ENCODE measurements at places on chromosomes 4 and X.
A peak's percentile ranks its signal among the peaks of the same experiment; 100 is the strongest.

- H3K36me3 ChIP-seq = no peaks in the 10 kb centered on the region
- H3K27ac ChIP-seq = no peak overlapping the region
- no peaks in the 10 kb centered on the region for H3K27me3 ChIP-seq
- H3K4me3 ChIP-seq = no peak overlapping the region
Measured at GRCh38 chrX:10833299-10834169, 213.1 kb upstream of the MID1 start.

GRCh38 chrX:23938690-23939089 lies 30.9 kb downstream of the CXorf58 start:
- no peaks in the 10 kb centered on the region for H3K4me1 ChIP-seq
- no peak overlapping the region for H3K27ac ChIP-seq
- no peak for DNase-seq
- H3K36me3 ChIP-seq = no peaks in the 10 kb centered on the region
- H3K27me3 ChIP-seq = no peaks in the 10 kb centered on the region

- no peak overlapping the region for H3K27ac ChIP-seq
- no peaks in the 10 kb centered on the region for H3K27me3 ChIP-seq
- no peaks in the 10 kb centered on the region for H3K4me1 ChIP-seq
- no peak overlapping the region for H3K4me3 ChIP-seq
- no peak for DNase-seq
Measured at GRCh38 chr4:19831644-19832285, 419.9 kb upstream of the SLIT2 start.

GRCh38 chr4:100061835-100062234 lies 111.8 kb upstream of the H2AZ1 start:
- no peak overlapping the region for H3K27ac ChIP-seq
- no peak overlapping the region for H3K4me3 ChIP-seq
- H3K27me3 ChIP-seq = no peaks in the 10 kb centered on the region
- H3K36me3 ChIP-seq = no peaks in the 10 kb centered on the region
- no peaks in the 10 kb centered on the region for H3K4me1 ChIP-seq

DNA sequence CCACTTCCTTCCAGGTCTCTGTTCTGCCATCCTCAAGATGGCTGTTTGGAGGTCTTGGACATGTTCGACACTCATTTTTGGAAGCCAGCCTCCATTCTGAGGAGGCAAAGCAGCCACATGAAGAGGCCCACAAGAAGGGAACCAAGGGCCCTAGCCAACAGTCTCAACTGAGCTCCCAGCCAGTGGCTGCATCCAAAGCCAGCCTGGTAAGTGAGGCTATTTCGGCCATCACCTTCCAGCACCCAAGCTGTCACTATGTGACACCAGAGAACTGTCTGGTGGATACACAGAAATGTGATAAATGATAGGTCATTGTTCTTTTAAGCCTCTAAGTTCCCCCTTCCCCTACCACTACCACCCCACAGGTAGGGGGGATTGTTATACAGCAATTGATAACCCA lies 127.2 kb downstream of the NPNT start:
- H3K36me3 ChIP-seq = no peaks in the 10 kb centered on the region
- DNase-seq = no peak
- no peak overlapping the region for H3K27ac ChIP-seq
- H3K27me3 ChIP-seq = no peaks in the 10 kb centered on the region
- no peak overlapping the region for H3K4me3 ChIP-seq

- H3K4me1 ChIP-seq = peaks cover 25% of the 10 kb centered on the region
- H3K27ac ChIP-seq = peak overlapping the region; percentile 77
- H3K36me3 ChIP-seq = peaks cover 5% of the 10 kb centered on the region
- H3K4me3 ChIP-seq = peak overlapping the region; percentile 68
- no peak for DNase-seq
Measured at GRCh38 chrX:120244395-120244734, 6.2 kb upstream of the ZBTB33 start.

- no peaks in the 10 kb centered on the region for H3K4me1 ChIP-seq
- H3K27me3 ChIP-seq = no peaks in the 10 kb centered on the region
- no peak for DNase-seq
- no peaks in the 10 kb centered on the region for H3K36me3 ChIP-seq
- no peak overlapping the region for H3K27ac ChIP-seq
- no peak overlapping the region for H3K4me3 ChIP-seq
Measured at GRCh38 chrX:46735622-46736021, 23.3 kb downstream of the SLC9A7 start.

DNA sequence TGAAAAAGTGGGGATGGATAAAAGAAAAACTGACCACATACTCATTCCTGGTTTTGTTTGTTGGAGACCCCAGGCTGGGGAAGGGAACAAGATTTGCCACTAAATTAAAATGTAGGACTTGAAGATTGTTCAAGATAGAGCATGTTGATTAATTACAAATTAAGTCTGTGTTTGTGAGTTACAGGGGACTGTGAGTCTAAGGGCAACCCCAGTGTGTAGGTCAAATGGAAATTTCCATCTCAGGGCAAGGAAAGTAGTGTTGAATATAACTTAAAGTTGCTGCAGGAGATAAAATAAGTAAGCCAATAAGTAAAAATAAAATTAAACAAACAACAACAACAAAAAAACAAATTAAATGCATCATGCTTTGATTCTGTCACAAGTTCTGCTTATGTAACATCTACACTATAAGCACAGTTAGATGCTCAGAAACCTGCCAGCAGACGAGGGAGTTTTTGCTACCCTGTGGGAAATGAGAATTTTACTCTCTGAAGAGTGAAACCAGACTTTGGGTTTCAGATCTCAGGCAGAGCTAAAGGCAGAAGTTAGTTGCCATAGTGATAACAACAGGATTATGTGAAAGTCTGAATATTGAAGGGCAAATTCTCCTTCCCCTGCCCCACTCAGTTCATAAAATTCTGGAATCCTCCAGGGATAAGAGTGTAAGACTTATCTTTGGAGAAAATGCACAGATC lies 352.3 kb downstream of the GRXCR1 start:
- H3K4me3 ChIP-seq = no peak overlapping the region
- H3K27me3 ChIP-seq = no peaks in the 10 kb centered on the region
- H3K36me3 ChIP-seq = no peaks in the 10 kb centered on the region

DNA sequence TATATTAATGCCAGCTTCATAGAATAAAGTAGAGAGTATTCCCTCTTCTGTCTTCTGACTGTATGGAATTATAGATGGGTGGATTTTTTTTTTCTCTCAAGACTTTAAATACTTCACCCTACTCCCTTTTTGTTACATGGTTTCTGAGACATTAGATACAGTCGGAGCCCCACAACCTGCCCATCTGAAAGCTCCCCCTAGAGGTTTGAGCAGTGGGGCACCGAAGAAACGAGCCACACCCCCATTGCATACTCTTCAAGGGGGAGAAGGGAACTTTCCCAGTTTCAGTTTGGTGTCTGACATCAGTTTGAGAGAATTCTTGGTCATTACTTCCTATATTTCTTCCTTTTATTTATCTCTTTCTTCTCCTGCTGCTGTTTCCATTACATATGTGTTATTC lies 437.6 kb upstream of the AGA start:
- no peak overlapping the region for H3K27ac ChIP-seq
- peaks cover 7% of the 10 kb centered on the region for H3K27me3 ChIP-seq
- no peaks in the 10 kb centered on the region for H3K36me3 ChIP-seq
- peak; percentile 7 for DNase-seq
- no peak overlapping the region for H3K4me3 ChIP-seq

- H3K4me3 ChIP-seq = no peak overlapping the region
- no peaks in the 10 kb centered on the region for H3K27me3 ChIP-seq
- H3K27ac ChIP-seq = no peak overlapping the region
Measured at GRCh38 chr4:78756137-78756536, 20.0 kb upstream of the BMP2K start.

GRCh38 chr4:169724260-169724659 lies 33.5 kb downstream of the HPF1 start:
- no peaks in the 10 kb centered on the region for H3K27me3 ChIP-seq
- no peak overlapping the region for H3K4me3 ChIP-seq
- H3K27ac ChIP-seq = no peak overlapping the region
- DNase-seq = no peak
- peaks cover 21% of the 10 kb centered on the region for H3K36me3 ChIP-seq

- no peak overlapping the region for H3K4me3 ChIP-seq
- no peaks in the 10 kb centered on the region for H3K36me3 ChIP-seq
- H3K27me3 ChIP-seq = no peaks in the 10 kb centered on the region
Measured at GRCh38 chr4:177960566-177960965, 518.3 kb upstream of the AGA start.

GRCh38 chrX:53082773-53083616 lies 828 bp downstream of the TSPYL2 start:
- H3K36me3 ChIP-seq = peaks cover 34% of the 10 kb centered on the region
- DNase-seq = no peak
- peak overlapping the region; percentile 78 for H3K27ac ChIP-seq
- H3K27me3 ChIP-seq = no peaks in the 10 kb centered on the region
- H3K4me3 ChIP-seq = peak overlapping the region; percentile 49

DNA sequence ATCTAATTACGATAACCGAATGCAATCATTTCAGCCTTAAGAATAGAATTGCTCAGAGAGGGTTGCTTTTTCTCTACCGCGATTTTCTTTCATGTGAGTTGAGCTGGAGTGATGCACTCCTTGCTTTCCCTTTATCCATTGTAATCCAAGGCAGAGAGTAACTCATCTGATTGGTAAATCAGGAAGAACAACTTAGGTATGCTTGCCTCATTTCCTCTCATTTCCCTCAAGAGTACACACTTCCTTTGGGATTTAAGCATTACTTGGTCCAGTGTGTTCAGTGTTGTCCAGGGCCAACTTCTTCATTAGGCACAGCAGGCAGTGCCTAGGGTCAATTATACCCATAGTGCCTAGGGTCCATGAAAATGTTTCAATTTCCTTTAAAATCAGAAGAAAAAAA lies 15.7 kb upstream of the N4BP2 start:
- H3K27me3 ChIP-seq = no peaks in the 10 kb centered on the region
- no peak overlapping the region for H3K27ac ChIP-seq
- H3K4me1 ChIP-seq = no peaks in the 10 kb centered on the region
- no peak for DNase-seq
- H3K4me3 ChIP-seq = no peak overlapping the region
- H3K36me3 ChIP-seq = no peaks in the 10 kb centered on the region

GRCh38 chr4:53889326-53890055 lies 174.9 kb downstream of the CHIC2 start:
- H3K4me1 ChIP-seq = no peaks in the 10 kb centered on the region
- no peak overlapping the region for H3K27ac ChIP-seq
- DNase-seq = no peak
- H3K36me3 ChIP-seq = no peaks in the 10 kb centered on the region
- H3K27me3 ChIP-seq = no peaks in the 10 kb centered on the region

GRCh38 chrX:109720947-109721346 lies 12.1 kb downstream of the ACSL4 start:
- no peaks in the 10 kb centered on the region for H3K27me3 ChIP-seq
- DNase-seq = no peak
- H3K36me3 ChIP-seq = no peaks in the 10 kb centered on the region
- H3K4me3 ChIP-seq = no peak overlapping the region

DNA sequence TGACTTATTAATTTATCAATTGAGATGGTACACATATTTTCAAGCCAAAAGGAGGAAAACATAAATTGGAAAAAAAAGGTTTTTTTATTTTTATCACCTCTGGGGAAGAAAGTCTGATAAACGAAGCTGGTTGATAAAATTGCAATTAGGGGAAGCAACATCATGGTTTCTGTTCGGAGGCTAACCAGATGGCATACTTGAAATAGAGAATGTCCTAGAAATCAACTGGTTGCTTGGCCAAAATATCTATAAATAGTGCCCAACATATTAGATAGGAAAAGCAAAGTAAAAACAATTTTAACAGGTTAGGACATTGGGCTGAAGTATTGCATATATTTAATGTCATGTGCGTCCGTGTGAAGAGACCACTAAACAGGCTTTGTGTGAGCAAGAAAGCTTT lies 14.3 kb downstream of the KLKB1 start:
- no peaks in the 10 kb centered on the region for H3K27me3 ChIP-seq
- no peaks in the 10 kb centered on the region for H3K4me1 ChIP-seq
- H3K4me3 ChIP-seq = no peak overlapping the region
- no peak overlapping the region for H3K27ac ChIP-seq

DNA sequence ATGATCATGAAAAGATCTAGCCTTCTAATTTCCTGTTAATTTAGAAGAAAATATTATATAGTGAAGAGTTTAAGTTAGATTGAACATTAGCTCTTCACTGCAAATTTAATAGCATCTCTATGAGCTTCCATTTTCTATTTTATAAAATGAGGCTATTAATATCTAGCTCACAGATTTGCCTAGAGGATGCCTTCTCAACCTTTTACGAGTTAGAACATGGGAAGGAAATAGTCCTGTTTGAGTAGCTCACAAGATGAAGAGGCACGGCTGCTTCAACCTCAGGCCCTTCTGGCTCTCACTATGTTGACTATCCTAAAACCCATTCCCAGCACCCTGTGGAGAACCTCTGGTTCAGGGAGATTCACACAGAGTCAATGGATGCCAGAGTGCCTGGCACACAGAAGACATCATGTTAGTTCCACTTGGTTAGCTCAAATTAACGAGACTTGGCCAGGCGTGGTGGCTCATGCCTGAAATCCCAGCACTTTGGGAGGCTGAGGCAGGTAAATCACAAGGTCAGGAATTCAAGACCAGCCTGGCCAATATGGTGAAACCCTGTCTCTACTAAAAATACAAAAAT lies 97.9 kb upstream of the GUCY1A1 start:
- no peaks in the 10 kb centered on the region for H3K4me1 ChIP-seq
- no peaks in the 10 kb centered on the region for H3K36me3 ChIP-seq
- H3K27ac ChIP-seq = no peak overlapping the region
- H3K4me3 ChIP-seq = no peak overlapping the region

DNA sequence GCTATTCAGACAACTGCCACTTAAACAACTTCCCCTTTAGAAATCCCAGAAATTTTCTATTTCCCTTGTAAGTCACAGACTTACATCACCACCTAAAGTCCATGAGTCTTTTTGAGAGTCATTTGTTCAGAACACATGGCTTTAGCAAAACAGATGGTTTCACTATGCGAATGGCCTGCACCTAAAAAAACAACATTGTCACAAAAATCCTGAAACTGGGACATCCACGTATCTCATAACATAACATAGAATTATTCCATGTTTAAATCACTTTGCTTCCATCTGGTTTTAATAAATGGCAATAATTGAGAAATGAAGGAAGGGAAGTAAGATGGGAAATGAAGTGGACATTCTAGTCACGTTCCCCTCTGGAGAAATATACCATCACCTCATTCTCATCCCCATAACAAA lies 155.3 kb upstream of the EDNRA start:
- no peak for DNase-seq
- no peaks in the 10 kb centered on the region for H3K4me1 ChIP-seq
- H3K27me3 ChIP-seq = no peaks in the 10 kb centered on the region
- H3K27ac ChIP-seq = no peak overlapping the region
- H3K4me3 ChIP-seq = no peak overlapping the region

GRCh38 chr4:141130947-141131605 lies 2.2 kb downstream of the RNF150 start:
- H3K36me3 ChIP-seq = no peaks in the 10 kb centered on the region
- H3K27ac ChIP-seq = no peak overlapping the region
- H3K27me3 ChIP-seq = peaks cover 21% of the 10 kb centered on the region
- no peaks in the 10 kb centered on the region for H3K4me1 ChIP-seq

GRCh38 chr4:137454767-137455166 lies 77.5 kb downstream of the PCDH18 start:
- no peaks in the 10 kb centered on the region for H3K27me3 ChIP-seq
- H3K4me3 ChIP-seq = no peak overlapping the region
- DNase-seq = no peak
